Stimulated activated CD8-positive, alpha-beta memory T cell treated with anti-CD3 and anti-CD28 coated beads, Interleukin-4, amount 100 ng/mL, for 1 hour (primary cell): ENCODE measurements at places on chromosomes 11 and 22.

DNA sequence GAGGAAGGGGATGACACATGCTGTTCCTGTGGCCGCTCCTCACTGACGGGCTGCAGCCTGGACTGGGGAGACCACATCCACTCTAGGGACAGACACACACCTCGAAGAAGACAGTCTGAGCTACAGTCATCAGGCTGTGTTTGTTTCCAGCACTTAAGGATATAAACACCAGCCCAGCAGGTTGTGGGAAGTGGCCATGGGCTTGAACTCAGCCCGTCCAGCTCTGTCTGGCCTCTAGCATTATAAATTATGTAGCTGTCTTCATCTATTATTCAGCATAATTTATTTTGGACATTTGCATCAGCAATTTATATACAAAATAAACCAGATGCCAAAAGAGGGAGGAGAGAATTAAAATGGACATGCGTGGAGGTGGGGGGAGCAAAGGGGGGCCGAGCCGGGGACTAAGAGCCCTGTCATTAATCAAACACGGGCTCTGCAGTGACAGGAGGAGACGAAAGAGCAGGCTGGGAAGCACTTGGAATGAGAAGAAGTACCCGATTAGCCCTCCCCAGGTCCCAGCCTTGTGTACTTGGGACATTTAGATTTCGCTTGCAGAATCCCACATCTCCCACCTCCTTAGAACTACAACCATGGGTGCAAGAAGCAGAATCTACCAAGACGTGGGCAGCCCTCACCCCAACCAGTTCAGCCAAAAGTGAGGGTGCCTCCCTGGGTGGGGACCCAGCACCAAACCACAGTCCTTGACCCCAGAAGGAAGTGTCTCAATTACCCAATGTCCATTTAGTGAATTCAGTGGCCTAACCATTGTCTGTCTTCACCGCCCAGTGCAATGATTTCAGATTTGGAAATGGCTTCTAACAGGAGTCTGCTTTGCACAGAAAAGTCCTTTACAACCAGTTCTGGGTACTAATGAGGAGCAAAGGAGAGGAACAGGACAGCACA lies 309.6 kb downstream of the OPCML start:
- DNase-seq: no peak

DNA sequence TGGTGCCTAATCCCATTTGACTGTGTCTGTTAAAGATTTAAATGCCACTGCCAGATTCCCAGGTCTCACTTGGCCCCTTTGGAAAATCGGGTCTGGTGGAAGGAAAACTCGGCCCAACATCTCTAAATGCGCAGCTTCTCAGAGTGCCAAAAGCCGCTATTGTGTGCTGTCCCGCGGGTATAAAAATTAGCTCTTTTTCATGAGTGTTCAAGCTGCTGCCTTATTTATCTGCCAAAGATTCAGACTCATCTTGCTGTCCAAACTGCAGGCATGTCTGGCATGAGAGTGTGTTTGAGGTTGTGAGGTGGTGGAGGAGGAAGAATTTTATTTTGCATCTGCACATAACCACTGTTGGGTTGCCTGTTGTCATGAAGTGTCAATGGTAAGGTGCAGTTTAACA lies 91.4 kb downstream of the NELL1 start:
- no peak for DNase-seq

- no peak for DNase-seq
Observed at GRCh38 chr11:132050049-132050448, 679.6 kb downstream of the NTM start.

DNA sequence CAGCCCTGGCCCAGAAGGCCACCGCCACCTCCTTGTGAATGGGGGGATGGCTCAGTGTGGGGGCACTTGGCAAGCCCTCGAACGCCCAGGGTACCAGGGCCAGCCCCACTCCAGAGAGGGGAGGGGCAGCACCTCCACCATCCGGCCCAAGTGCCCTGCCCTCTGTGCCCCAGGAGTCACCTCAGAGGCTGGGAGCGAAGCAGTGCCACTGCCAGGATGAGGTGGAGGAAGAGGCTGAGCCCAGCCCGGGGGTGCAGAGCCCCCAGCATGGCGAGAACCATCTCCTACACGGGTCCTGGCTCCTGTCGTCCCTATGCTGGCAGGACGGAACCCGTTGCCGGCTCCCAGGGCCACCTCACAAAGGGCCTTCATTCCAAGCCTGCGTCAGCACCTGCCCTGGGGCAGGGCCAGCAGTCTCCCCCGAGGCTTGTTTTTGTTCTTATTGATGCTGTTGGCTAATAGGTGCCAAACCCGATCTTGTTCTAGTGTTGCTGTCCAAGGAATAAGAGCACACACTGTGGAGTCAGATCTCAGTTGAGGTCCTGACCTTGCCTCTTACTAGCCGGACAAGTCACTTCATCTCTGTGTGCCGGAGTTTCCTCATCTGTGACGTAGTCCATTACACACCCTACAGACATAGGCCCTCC lies at the start of gene FREY1:
Gene FREY1, minus strand, starts transcription at position 307 of the 647 bp plus-strand sequence. Its CDS starts 26 bp downstream, at position 281.
- DNase-seq: no peak

GRCh38 chr11:70203751-70204465 lies 812 bp downstream of the FADD start:
- DNase-seq: peak; percentile 81

DNA sequence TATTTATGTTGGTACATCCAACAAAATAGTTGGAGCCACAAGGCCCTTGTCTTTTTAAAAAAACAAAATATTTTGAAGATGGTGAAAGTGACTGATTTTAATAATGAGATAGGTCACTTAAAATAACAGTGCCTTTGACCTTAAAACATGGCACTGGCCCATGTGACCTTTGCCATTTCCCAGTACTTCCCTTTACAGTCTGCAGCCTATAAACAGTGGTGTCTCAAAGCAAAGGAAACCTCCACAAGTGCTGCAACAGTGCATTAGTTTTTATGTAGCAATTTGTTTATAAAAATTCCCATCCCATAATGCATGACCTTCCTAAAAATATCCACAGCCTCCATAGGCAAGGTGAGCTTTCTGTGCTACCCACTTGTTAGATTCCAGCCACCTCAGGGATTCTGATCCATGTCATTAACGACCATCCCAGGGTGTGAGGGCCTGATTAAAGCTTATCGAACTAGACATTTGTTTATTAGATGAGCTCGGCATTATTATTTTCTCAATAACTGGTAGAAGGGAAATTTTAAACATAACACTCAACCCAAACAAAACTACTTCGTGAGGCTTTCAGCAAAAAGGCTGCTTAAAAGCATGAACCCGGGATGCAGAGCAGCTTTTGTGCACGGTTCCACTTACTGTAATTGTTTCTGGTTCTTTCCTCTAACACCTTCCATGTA lies 28.0 kb upstream of the CRKL start:
- DNase-seq: no peak
